ENCODE measurements at places on chromosomes 7 and 10. TPM values are rescaled to one million over a fixed set of nuclear protein-coding genes. Genes with fewer than 3 reads are reported as not detected.

DNA sequence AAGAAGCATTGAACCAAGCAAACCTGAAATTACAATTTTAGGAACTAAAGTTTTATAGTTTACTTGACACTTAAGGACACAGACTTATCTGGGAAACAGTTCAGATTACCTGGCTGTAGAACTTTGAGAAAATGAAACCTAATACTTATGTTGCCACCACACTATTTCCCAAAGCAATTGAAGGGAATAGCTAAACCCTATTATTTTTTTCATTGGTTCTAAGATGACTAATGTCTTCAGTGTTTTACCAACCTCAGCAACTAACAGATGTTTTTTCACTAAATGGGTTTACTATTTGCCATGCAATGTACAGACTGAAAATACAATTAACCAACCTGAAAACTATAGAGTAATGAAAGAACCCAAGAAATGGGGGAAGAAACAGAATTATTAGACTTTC, 689.6 kb downstream of the SORCS1 start:
- no peak for DNase-seq

- DNase-seq = peak; percentile 92
Observed at GRCh38 chr10:93465806-93466675, 16.1 kb downstream of the MYOF start.

DNA sequence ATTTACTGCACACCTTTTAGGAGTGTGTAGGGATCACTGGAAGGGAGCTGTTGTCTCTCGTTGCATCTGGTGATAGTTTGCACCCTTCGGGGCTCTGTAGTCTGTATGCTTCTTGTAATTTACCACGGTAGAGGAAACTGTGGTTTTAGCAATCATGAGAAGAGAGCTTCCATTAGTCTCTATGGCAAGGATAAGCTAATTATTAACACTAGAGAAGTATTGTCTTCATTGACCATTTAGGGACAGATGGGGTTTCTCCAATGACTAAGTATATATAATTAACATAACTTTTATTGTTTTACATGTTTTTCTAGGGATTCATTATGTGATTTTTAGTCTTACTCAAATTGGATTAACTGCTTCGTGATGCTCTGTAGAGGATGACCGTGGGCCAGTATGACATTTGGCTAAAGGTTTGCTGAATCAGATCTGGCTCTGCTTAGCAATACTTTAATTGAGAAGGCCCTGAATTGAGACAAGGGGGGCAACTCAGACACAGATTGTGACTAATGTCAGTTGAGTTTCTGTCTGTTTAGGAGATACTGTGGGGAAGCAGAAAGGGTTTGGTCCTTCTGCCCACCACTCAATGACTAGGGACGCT, 8.7 kb downstream of the SLC18A2 start:
- DNase-seq = no peak

The PDZD7 gene
- 0.27 TPM for total RNA-seq

DNA sequence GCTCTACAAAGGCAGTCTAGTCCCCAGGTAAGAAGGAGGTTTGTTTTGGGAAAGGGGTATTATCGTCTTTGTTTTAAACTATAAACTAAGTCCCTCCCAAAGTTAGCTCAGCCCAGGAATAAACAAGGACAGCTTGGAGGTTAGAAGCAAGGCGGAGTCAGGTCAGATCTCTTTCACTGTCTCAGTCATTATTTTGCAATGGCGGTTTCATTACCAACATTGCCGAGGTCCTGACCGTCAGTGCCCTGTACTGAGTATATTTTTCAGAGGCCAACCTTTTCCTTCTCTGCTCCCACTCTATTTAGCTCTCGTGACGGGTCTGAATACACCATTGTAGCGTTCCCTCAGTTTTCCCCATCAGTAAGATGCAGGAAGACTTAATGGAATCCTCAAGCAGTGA, 184.5 kb downstream of the PRKCQ start:
- no peak for DNase-seq

GRCh38 chr7:98040626-98041360, 50.8 kb upstream of the OCM2 start:
- DNase-seq = no peak

The KIF20B gene
- 25.8 TPM for total RNA-seq

The ATP6V1F gene
- total RNA-seq = 76.7 TPM

GRCh38 chr7:113000316-113001020, 86.2 kb downstream of the GPR85 start:
- DNase-seq = no peak

The RPEL1 gene
- total RNA-seq = under 0.01 TPM

- DNase-seq = no peak
Observed at GRCh38 chr7:129862682-129863081, 90.1 kb downstream of the UBE2H start.

DNA sequence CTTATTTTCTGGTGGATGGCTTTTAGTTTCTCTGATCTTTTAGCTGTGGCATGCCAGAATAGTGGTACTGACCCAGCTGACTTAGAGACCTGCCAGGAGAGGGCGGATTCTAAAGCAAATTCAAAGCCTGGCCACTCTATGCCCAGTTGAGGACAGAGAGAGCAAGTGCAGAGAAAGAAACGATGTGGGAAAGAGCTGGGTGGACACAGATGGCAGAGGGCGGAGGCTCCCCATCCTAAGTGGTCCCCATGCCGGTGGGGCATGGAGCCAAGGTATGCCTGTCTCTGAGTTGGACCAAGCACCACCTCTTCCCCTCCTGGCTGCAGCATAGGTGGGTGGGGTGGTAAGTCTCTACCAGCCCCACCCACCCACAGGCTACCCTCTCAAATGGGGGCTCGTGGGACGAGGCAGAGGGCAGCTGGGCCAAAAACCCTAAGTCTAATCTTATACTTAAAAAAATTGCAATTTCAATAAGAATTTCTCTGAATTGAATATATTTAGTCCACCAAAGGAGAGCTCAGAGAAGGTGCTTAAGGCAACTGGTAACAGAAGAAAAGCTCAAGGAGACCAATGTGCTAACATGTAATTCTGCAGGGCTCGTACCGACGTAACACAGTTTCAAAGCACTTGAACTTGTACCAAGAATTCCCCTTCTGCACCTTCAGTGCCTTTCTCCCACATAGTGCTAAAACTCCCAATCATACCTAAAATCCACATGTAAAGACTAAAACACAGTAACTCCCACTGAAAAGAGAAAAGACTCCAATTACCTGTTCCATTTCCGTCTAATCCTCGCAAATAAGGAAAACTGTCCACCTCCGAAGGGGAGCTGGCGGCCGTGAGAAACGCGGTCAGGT, 85.7 kb upstream of the NMT2 start:
- no peak for DNase-seq

DNA sequence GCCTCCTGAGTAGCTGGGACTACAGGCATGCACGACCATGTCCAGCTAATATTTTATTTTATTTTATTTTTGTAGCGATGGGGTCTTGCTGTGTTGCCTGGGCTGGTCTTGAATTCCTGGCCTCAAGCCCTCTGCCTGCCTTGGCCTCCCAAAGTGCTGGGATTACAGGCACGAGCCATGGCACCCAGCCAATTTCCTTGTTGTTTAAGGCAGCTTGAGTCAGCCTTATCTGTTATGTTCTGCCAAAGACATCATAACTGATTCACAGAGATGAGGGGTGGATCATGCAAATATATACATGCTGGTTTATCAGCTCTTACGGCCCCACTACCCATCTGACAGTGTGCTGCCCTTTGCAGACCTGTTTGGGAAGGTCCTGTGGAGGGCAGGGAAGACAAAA, 826.7 kb downstream of the TYW1 start:
- DNase-seq = peak; percentile 1

DNA sequence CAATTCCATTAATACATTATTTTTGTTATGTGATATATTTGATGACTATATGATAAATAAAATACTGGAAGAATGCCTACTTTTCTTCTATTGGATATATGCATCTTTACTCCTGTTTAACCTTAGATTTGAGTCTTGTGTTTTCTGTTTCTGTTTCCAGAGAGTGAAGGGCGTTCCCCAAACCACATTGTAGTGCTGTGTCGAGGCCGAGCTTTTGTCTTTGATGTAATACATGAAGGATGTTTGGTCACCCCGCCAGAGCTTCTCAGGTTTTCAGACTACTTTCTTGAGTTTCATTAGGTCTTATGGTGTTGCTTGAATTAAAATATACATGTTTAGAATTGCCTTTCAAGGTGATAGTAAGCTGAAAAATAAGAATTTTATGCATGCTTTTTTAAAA, 23.8 kb downstream of the CROT start:
- DNase-seq = no peak

GRCh38 chr10:45453639-45454255, 79.7 kb downstream of the ALOX5 start:
- DNase-seq = no peak

DNA sequence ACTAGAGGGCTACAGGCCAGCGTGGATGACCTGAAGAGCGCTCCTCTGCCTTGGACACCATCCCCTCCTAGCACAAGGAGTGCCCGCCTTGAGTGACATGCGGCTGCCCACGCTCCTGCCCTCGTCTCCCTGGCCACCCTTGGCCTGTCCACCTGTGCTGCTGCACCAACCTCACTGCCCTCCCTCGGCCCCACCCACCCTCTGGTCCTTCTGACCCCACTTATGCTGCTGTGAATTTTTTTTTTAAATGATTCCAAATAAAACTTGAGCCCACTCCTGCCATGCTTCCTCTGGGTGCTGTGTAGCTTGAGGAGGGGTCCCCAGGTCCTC, 4.5 kb downstream of the SNCG start:
- no peak for DNase-seq

DNA sequence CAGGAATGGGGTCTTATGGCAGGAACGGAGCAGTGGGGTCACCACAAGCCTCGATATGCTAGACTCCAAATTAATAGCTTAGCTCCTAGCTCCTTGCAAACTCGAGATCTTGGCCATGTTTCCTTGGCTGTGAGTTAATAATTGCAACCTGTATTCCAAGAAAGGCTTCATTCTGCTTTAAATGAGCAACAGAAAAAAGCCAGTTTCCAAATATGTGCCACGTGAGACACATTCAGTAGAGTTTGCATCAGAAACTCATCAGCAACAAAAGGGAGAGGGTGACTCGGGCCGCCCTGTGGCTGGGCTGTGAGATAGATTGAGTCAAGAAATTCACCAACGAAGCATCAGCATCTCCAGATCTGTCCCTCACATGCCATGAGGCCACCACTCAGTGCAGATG, 112.0 kb downstream of the NPTX2 start:
- no peak for DNase-seq

DNA sequence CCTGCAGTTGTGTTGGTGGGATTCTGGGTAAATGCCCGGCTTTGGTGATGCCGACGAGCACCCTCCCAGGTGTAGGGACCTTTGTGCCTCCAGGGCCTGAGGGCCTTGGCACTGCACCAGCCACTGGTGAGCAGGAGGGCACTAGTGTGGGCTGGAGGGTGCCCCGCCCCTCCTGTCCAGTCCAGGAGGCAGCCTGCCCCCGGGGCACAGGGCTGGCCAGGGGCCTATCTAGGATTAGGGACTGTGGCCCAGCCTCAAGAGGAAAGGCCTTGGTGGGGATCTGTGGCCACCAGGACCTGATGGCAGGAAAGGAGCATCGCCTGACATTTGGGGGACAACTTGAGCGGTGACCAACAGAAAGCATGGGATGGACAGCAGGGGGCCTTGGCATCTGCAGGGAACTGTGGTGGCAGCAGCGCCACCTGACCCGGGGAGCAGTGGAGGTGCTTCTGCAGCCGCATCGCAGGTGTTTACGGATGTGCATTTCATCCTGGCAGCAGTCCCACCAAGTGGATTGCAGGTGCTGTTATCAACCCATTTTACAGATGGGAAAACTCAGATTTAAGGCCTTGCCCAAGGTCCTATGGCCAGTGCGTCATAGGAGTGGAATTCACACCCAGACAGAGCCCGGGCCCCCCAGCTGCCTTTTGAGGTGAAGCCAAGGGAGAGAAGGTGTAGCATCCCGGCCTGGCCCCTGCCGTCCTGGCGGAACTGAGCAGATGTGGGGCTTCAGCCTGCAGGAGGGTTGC, 11.1 kb downstream of the ZNF316 start:
- no peak for DNase-seq

DNA sequence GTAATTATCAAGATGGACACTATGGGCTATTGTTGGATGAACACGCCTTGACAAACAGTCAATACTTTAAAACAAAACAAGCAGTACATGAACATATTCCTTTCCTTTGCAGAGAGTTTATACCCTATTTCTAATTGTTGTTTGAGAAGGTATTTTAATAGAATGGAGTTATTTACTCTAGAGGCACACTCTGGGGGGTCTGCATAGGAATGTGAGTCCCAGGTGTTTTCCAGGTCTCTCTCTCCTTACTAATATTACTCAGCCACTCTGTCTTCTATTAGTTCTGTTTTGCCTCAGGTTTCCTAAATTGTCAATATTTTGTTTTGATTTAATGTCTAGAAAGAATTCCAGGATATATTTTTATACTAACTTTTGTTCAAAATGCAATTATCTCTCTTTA, 1091.4 kb downstream of the CNTNAP2 start:
- DNase-seq = no peak

The CASTOR2 gene
- total RNA-seq = 5.6 TPM

DNA sequence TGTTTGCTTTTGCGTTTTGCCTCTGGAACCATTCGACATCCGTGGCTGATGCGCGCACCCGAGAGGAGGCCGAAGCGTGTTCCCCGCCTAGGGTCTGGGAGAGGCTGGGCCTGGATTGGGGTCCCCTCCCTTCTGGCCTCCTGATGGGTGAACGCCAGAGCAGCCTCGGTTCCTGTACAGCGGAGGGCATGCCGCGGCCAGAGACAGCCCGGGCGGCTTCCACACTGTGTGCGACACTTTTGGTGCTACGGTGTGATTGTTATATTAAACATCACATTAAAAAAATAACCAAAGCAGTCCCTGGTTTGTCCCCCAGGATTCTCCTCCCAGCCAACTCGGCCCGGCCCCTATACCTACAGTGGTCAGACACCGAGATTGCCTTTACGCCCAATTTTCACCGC, 3.7 kb upstream of the HOXA7 start:
- no peak for DNase-seq

The PRXL2A gene
- total RNA-seq = 0.90 TPM

The PCGF5 gene
- total RNA-seq = 18.2 TPM

GRCh38 chr7:155860461-155860839, 48.2 kb upstream of the SHH start:
- no peak for DNase-seq

- DNase-seq = peak; percentile 49
Observed at GRCh38 chr10:70320751-70321150, 36.9 kb upstream of the NPFFR1 start.
